CD4-positive, alpha-beta T cell treated with Interleukin-4 for 1 hour (primary cell): ENCODE measurements at places on chromosomes 1 and 21.

- DNase-seq: no peak
Measured at GRCh38 chr1:54583307-54583686, 35.3 kb downstream of the ACOT11 start.

DNA sequence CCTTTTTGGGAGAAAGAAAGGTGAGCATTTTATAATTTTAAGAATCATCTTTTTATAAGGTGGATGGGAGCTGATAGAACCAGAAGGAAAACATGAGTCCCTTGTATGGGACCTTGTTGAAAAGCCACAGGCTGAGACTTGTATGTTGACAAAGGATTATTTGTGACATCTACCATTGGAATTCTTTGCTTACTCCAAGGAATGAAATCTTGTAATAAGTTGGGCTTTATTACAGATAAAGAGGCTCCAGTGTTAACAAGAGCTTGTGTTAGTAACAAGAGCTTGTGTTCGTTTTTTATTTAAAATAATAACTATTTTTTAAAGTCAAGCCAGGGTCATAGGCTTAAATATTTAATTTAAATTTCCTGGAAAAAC lies 201.1 kb upstream of the CHRM3 start:
- DNase-seq: no peak

DNA sequence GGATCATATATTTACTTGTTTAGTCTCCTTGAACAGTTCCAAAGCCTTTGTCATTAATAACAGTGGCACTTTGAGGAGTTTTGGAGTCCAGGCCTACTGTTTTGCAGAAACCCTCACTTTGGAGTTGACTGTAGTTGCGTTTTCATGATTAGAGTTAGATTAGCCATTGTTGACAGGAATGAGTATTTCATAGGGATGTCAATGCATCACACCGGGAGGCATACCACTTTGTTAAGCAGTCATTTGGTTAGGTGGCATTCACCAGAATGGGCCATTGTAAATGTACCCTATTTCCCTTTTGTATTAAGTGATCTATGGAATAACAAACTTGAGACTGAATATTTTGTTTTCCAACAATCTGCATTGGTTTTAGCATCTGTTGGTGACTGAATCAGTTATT lies 11.8 kb downstream of the MRPS6 start:
- DNase-seq: no peak

- DNase-seq: no peak
Measured at GRCh38 chr1:48341221-48341620, 118.7 kb downstream of the SLC5A9 start.

DNA sequence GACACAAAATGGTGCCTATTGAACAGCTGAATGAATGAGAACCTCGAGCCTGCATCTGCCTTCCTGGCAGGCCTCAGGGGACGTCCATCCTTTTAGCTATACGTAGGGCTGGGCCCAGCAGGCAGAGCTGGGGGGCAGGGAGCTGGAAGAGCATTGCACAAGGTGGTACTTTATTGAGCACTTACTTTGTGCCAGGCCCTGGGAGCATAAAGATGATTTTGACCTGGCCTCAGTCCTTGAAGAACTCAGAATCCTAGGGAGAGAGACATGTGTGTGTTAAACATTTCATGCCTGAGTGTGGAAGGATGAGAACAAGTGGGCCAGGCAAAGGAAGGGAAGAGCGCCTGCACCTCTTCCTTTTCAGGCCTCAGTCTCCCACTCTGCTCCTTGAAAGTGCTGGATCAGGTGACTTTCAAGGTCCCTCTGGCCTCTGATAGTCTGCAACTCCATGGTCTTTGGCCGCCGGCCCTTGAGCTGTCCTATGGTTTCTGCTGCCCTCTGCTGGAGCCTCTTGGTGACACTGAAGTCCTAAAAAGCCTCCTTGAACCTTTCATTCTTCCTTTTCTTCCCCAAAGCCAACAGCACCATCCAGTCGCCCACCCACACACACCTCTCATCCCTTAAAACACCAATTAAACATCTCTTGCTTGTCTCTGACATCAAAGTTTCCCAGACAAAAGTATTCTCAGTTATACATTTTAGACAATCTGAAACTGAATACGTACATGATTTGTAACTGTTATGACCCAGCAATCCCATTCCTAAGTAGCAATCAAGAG lies 3.5 kb upstream of the PEAR1 start:
- peak; percentile 56 for DNase-seq
